ENCODE measurements at places on chromosomes 7 and 10.

GRCh38 chr10:129544205-129545202 lies 77.5 kb downstream of the MGMT start:
- DNase-seq = no peak

DNA sequence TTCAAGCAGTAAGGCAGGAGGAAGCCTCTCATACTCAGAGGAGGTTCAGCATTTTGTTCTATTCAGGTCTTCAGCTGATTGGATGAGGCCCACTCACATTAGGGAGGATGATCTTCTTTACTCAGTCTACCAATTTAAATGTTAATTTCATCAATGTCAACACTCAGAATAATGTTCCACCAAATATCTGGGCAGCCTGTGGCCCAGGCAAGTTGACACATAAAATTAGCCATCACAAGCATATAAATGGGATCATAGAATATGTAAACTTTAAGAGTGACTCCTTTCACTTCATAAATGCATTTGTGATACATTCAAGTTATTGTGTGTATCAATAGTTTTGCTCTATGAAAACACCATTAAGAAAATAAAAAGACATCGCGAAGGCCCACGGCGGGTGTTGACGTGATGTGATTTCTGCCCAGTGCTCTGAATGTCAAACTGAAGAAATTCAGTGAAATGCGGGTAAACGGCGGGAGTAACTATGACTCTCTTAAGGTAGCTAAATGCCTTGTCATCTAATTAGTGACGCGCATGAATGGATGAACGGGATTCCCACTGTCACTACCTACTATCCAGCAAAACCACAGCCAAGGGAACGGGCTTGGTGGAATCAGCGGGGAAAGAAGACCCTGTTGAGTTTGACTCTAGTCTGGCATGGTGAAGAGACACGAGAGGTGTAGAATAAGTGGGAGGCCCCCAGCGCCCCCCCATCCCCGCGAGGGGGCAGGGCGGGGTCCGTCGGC lies 536.1 kb upstream of the AUTS2 start:
- no peak for DNase-seq

- DNase-seq = no peak
Measured at GRCh38 chr7:37986908-37987330, 66.5 kb downstream of the EPDR1 start.

DNA sequence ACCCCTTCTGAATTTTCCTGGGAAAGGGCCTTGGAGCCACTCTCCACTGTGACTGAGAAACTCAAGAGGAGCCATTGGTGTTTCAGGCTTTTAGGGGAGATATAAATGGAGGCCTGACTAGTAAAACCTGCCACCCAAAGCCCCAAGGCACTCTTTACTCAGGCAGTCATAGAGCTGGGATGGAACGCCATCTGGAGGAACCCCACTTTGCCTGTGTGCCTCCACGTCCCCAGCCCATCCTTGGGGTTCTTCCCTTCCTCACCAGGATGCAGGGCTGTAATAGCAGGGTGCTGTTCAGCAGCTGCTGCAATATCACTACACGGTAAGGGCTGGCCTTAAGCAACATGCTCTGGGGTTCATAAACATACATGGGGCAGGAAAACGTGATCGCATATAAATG lies 232.6 kb downstream of the BAMBI start:
- no peak for DNase-seq

DNA sequence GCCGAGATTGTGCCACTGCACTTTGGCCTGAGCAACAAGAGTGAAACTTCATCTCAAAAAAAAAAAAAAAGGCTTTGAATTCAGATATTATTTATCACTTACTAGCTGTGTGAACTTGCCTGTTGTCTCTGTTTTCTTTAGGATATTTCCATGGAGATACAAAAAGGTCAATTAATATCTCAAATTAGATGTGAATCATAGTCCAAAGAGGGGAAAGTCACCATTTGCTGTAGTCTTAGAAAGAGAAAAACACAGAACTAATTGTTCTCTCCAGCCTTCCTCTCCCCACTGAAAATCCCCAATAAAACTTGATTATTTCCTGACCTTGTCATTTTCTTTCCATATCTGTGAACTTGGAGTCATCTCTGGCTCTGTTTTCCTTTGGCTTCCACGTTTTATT lies 21.2 kb downstream of the HEPACAM2 start:
- DNase-seq = no peak

- no peak for DNase-seq
Measured at GRCh38 chr7:56105508-56105907, 768 bp downstream of the CHCHD2 start.

DNA sequence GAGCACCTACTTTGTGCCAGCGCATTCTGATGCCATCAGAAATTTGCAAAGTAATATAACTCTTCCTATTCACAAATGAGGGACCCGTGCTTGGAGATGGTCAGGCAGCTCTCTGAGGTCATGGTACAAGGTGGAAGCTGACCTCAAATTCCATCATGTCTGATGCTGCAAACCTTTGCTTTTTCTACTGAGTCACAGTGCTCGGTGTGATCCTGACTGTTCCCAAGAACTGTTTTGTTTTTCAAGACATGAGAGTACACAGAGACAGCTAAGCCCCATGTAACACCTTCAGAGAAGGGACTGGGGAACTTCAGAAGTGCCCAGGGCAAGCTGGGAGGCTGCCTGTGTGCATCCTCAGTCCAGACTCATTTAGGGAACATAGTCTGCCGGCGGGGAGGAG lies 111.3 kb downstream of the FRMD4A start:
- no peak for DNase-seq

DNA sequence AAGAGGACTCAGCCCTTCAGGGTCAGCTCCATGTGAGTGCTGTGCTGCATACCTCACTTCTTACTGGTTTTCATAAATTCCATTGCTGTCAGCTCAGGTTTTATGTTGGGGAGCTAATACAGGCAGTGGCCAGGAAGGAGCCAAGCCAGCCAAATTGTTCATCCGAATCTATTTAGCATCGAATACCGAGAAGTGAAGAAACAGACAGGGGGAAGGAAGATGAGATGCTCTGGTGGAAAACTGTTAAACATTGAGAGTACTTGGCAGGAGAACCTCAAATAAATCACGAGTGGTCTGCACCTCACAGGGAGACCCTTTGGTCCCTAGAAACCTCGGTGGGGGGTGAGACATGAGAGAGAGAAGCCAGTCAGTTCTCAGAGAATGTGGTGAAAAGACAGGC lies 196.0 kb upstream of the TMEM72 start:
- DNase-seq = no peak

DNA sequence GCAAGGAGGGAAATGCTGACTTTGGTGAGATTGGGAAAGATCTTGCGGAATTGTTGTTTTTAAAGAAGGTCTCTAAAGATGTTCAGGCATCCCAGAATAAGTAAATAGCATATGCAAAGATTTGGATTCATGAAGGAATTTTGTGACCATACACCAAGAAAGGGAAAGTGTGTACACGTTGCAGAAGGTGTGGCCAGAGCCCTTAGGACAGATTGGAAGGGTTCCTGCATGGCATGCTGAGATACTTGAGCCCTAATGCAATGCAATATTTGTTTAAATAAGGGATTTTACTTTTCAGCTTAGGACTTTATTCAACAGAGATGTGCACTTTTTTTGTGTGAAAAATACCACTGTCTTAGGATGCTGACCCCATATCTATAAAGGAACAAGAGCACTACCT lies 219.5 kb upstream of the INHBA start:
- no peak for DNase-seq

GRCh38 chr7:124366118-124366517 lies 333.3 kb upstream of the TMEM229A start:
- no peak for DNase-seq

DNA sequence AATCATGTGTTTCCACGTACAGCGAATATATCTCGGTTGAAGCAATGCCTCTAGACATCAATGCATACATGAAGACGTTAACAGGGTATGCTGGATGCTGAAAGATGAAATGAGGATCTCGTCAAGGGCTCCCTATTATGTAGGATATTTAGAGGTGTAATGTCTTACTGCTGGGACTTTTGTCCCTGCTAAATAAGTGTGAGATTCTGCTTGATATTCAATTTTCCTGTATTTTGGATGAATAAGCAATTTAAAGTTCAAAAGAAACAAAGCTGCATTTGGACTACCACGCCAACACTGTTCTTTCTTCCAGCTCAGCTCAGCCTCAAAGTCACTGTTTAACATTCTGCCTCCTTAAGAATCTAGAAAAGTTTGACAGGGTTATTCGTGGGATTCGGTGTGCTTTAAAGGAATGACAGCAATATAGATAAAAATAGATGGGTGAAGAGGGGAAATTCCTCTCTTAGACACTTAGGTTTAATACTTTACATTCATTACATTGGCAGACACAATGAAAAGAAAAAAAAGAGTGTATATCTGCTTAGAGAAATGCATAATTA lies 110.1 kb upstream of the RHEB start:
- DNase-seq = no peak

- DNase-seq = no peak
Measured at GRCh38 chr7:131945313-131945911, 389.0 kb upstream of the PODXL start.

DNA sequence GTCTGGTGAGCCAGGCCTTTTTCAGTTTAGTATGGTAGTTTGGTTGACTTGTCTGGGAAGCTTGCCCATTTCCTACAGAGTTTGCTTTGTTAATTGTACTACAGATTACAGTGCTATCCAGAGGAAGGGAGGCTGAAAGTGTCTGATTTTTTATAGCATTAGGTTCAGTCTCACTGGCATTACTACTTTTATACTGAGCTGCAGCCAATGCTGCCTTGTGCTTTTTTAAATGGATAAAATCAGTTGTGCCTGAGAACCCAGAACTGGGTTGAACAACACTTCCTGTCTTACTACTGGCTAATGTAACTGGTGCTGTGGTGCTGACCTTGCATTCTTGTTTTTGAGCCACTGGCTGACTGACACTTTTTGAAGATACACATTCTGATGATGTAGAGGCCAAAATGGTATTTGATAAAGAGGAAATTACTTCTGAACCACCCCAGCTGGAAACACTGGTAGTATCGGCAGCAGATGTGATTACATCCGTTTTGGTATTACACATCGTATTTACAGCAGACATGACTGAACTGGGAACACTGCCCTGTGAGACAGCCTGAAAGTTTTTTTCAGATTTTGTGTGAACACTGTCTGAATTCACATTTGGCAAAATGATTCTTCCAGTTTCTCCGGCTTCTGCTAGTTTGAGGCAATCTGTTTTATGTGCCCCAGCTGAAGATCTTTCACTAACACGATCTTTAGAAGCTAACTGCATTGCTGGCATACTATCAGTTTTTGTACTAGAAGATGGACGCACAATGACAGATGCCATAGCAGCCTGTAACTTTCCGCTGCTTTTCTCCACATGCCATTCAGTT lies 74.1 kb downstream of the NRBF2 start:
- DNase-seq = no peak

- DNase-seq = no peak
Measured at GRCh38 chr10:98323221-98324164, 55.5 kb upstream of the LOXL4 start.

GRCh38 chr10:92756201-92757065 lies 66.7 kb downstream of the HHEX start:
- DNase-seq = no peak

DNA sequence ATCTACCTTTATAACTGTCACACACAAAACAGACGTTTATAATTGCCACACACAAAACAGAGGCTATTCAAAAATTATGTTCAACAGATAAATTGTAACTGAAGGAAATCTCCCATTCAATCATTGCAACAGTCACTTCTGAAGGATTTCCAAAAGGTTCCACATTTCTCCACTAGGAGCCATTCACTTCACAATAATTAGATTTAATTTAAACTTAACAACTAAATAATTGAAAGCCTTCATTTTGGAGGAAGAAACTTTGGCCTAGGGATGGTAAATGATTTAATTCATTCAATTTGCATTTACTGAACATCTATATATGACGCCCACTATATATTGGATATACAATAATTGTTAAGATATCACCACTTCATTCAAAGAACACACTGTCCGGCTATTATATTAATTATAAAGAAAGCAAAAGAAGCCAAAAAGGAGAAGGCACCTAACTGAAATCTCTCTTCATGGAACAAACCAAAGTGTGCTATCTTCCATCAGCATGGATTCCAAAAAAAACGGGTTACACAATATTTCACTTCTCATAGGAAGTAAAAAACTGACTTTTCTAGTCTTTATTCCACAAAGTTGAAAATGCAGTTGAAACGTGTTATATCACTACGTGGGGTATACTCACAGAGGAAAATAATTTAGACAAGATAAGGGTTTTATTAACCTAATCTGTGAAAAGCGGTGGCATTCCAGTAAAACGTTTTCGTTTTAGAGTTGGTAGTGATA lies 1.7 kb downstream of the ATAD1 start:
- DNase-seq = no peak

DNA sequence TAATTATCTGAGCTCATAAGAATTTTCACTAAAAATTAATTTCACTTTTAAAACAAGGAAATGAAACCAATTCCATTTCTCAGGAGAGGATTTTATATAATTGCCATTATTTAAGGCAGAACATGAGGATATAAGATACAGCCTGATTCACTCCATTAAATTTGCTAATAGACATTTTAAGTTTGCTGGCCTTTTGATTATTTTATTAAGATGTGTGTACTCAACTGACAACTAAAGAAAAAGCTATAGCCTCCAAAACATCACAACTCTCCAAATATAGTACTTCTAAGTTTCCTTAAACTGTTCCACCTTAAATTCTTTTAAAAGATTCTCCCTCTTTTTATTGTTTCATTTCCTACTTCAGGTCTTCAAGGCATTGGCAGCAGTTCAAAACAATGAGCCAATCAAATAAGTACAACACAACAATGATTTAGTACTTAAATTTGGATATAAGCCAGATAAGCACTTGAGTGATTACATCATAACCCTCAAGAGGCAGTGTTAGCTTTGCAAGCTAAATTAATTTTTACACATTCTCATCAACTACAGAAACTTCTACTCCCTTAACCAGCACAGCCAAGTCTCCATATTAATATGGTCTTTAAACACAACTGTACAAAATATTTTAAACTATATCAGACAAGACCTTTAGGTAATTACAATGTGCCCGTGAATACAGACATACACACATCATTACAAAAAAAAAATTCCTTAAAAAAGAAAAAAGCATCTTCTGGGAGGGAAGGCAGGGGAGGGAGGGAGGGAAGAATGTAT lies 121.8 kb downstream of the KMT2C start:
- no peak for DNase-seq

GRCh38 chr7:86748843-86749719 lies 105.4 kb downstream of the GRM3 start:
- DNase-seq = no peak

- DNase-seq = no peak
Measured at GRCh38 chr7:135262623-135263320, 29.1 kb downstream of the STRA8 start.

DNA sequence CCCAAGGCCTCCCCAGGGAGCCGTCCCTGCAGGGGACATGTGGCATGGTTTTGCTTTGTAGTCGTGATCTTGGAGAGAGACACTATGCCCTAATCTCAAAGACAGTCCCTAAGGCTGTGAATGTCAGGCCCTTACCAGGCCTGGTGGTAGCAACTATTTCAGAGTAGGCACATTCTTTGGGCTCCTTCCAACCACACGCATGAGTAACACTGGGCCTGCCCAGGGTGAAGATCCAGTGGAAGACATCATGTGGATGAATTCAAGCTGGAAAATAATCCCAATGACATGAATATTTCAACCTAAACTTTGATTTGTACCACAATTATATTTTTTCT lies 39.5 kb upstream of the INSIG1 start:
- DNase-seq = no peak

GRCh38 chr10:27884185-27884641 lies 114.7 kb downstream of the ODAD2 start:
- no peak for DNase-seq

GRCh38 chr10:47224546-47225218 lies 75.3 kb upstream of the GDF10 start:
- no peak for DNase-seq

All from activated T-cell treated with anti-CD3 and anti-CD28 coated beads, Interleukin-2, amount 50 U/mL, for 4 hours (primary cell).